ENCODE measurements at places on chromosomes 3 and 15.

- no peak for DNase-seq
Measured at GRCh38 chr3:119240101-119240590, 532 bp downstream of the B4GALT4 start.

DNA sequence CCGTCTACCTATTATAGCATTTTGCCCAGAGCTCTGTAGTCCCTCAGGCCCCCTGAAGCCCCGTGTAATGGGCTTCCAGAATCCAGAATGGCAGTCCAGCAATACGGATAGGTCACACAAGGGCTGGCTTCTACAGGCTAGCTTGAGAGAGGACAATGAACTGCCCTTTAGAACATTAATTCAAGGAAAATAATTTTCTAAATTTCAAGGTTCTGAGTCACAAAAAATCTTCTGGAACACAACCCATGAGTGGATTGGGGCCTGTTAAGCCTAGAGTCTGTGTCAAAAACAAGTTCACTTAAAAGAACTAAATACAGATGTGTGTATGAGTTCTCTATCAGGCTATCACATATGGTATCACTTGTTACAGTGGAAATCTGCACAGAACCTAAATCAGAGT lies 28.8 kb downstream of the DCP1A start:
- no peak for DNase-seq

DNA sequence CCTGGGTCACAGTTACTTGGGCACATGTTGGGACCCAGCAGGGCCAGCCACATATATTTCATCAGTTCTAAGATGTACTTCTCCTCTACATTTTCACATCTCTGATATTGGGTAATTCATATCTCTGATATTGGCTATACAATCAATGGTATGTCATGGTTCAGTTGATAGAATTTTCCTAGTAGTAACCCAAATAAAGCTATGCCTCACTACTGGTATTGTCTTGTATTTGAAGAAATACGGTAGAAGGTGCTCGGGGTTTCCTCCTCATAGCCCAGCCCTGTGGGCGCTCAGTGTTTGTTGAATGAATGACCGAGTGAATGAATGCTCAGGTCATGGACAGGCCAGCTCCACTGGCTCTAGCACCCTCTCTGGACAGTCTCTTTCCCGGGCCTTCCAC lies 94.1 kb downstream of the RAB11A start:
- no peak for DNase-seq

DNA sequence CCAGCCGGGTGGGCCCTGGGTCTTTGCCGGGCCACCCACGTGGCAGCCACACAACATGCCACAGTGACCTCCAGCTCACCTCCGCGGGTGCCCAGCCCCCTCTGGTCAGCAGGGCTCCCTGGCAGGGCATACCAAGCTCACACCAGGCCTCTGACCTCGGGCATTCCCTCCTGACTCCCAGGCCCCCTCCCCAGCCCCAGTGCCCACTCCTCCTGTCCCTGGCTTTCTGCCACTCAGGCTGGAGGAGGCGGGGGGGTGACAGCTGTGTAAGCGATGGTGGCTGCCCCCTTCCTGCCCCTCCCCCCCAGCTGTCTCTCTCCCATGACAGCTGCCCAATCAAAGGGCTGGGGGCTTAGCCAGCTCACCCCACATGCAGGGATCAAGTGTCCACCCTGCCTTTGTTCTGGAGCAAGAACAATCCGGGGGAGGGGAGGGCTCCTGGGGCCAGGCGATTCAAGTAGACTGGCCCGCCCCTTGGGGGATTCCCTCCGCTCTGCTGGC lies 3.3 kb downstream of the PCBP4 start:
- DNase-seq: no peak

- DNase-seq: no peak
Measured at GRCh38 chr3:4065085-4065484, 238.1 kb upstream of the SETMAR start.

- DNase-seq: no peak
Measured at GRCh38 chr15:34809186-34809585, 13.8 kb upstream of the ACTC1 start.

DNA sequence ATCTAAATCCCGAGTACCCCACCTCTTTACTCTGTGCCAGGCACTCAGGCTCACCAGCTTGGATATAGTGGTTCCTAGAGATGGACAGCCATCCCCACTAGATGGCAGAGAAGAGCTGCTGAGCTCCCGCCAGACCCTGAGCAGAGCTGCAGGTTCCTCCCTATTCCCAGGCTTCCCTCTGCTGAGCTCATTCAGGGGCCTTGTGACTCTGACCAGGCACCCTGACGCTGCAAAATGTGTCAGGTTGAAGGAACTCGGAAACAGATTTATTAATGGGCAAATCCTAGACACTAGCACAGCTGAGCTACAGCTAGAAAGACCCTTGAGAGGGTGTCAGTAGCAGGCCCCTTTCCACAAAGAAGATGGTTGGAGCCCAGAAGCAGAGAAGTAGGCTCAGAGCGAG lies 38.2 kb upstream of the RHO start:
- peak; percentile 26 for DNase-seq

GRCh38 chr3:9986230-9986725 lies 363 bp downstream of the EMC3 start:
- DNase-seq: no peak

GRCh38 chr3:114093596-114093995 lies 37.1 kb downstream of the QTRT2 start:
- DNase-seq: no peak

DNA sequence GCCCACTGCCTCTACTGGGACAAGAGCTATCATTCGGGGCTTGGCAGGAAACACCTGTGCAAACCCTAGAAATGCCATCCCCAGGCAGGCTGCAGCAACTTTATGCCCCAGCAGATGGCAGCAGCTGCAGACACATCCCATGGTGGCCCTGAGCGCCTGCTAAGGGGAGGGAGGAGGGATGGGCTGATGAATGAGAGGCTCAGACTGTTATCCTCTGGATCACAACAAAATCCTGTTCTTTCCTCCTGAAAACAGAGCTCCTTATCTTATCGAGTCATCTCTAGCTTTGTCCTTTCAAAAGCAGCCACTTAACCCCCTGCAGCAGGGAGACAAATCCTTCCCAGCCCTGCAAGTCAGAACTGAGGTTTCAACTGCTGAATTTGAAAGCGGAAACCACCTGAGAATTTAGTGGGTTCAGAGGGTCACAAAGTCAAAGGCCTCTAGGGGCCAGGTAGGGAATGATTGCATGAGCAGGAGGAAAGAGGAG lies 90.6 kb upstream of the PROK2 start:
- DNase-seq: peak; percentile 67

GRCh38 chr3:105793040-105793439 lies 75.8 kb downstream of the CBLB start:
- DNase-seq: no peak

DNA sequence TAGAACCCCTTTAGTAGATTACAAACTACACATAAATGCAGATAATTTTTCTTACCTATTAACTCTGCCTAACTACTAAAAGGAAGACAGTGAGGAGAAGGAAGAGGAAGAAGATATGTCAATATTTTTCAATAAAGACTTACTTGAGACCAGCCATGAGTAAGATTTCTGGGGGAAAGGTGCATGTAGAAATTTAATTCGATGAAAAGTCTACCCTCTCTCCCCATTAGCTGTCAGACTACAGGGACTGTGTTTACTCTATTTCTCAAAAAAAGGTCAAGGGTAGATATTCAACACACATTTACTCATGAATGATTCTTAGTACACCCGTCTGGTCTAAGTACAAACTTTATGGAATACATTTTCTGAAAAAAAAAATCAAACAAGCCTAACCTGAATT lies 6.8 kb downstream of the TSPAN3 start:
- DNase-seq: no peak

DNA sequence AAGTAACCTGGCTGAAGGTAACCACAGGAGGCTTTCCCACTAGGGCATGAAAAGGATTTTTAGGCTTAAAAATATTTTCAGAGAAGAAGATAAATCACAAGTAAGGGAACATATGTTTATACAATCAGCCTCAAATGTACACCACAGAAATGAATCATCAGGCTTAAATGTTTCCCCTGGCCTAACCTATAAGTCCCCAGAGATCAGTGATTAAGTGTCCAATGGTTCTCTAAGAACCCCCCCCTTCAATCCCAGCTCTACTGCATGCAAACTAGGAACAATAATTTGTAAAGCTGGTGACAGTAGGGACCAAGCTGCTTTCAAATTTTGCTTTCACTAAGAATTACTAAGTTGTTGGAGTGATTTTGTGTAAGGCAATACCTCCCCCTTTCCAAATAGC lies 431.6 kb upstream of the LMCD1 start:
- no peak for DNase-seq

GRCh38 chr15:67023517-67024313 lies 41.7 kb upstream of the SMAD3 start:
- DNase-seq: no peak

GRCh38 chr3:168364967-168365366 lies 269.2 kb upstream of the GOLIM4 start:
- no peak for DNase-seq

DNA sequence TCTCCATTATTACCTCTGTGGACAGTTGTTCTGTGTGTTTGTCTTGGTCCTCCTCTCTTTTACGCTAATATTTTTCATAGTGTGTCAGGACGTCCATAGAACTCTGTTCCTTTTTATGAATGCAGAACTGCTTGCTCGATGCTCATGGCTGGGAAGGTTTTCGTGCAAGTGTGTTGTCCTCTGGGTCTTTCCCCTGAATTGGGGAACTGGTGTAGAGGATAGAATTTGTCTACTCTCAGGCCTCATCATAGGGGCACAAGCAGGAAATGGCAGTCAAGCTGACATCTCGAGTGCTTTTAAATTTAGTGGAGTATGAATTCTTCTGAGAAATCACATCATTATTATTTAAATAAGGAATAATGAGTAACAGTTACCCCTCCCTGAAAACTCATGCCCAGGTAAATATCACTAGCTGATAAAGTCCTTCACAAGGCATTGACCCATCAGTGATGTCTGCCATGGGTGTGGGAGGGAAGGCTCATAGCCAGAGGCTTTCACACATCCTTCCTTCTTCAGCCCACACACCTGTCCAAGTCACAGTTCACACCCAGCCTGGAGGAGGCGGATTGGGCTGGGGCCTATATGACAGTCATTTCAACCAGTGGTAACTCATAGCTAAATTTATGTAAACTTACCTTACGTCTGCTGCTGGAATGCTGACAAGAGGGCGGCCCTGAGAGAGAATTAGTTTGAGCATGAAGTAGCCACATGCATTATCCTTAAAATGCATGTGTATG lies 226.1 kb downstream of the PLCL2 start:
- no peak for DNase-seq

DNA sequence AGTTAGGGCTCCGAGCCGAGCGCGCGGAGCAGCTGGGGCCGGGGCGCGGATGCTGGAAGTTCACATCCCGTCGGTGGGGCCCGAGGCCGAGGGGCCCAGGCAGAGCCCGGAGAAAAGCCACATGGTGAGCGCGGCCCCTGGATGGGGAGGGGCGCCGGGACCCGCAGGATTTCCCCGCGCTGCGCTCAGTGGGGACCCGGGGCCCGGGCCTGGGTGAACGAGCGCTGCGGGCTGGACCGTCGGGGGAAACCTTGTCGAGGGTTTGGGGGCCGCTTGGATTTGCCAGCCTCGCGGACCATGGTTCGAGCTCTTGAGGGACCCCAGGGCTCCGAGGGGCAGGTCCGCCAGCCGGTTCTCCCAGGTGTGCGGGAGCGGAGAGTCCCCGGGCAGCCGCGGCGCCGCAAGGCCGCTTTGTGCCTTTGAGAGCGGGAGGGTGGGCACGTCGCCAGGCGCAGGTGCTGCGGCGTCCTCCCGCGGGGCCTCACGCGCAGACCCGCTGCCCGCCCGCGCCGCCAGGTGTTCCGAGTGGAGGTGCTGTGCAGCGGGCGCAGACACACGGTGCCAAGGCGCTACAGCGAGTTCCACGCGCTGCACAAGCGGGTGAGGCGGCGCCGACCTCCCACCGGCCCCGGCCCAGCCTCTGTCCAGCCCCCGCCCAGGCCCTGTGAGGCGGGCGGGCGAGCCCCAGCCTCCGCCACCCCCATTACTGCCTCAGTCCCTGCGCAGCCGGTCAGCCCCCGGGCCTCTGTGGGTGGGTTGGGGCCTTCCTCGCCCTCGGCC lies at the start of gene SNX22:
Gene SNX22 (plus strand): TSS at position 5 of the 780 bp plus-strand sequence. CDS start 45 bp downstream, at position 50.
- no peak for DNase-seq

DNA sequence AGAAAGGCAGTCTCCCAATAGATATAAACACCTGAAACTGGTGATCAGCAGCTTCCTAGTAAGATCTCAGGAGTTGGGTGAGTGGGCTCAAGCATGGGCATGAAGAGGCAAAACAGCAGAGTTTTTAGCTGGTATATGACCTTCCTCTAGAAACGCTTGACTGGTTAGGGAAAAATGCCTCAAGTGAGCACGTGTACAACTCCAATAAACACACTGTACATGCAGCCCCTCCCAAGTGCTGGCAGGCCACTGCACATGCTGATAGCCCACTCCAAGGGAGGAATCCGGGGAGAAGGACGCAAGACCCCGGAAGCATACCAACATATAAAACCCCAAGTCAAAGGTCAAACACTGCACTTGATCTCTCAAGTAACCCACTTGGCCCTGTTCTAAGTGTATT lies 143.0 kb downstream of the FMN1 start:
- DNase-seq: no peak

- no peak for DNase-seq
Measured at GRCh38 chr3:87206070-87206469, 21.0 kb upstream of the CHMP2B start.

DNA sequence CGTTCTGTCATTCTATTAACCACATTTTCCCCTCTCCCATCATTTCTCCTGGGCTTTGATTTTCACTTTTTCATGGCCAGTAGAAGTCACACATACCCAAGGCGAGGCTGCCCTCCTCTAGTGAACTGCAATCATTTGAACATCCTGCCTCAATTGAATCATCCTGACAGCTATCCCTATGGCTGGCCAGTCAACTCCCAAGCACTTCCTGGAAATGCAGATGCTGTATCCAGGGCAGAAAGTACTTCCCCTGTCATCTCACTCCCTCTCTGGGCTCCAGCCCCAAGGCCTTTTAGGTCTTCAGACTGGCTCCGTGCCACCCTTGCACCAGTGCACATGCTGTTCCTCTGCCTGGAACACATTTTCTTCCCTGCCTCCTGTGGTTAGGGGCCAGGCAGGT lies 738.3 kb upstream of the CFAP20DC start:
- DNase-seq: no peak

- no peak for DNase-seq
Measured at GRCh38 chr3:73695841-73696240, 71.1 kb upstream of the PDZRN3 start.
